ENCODE measurements at places on chromosomes 5 and 9. TPM values are rescaled to one million over a fixed set of nuclear protein-coding genes. Genes with fewer than 3 reads are reported as not detected.

Gene RNF208
- total RNA-seq: 8.9 TPM

Gene DNAJB5
- 10.6 TPM for total RNA-seq

DNA sequence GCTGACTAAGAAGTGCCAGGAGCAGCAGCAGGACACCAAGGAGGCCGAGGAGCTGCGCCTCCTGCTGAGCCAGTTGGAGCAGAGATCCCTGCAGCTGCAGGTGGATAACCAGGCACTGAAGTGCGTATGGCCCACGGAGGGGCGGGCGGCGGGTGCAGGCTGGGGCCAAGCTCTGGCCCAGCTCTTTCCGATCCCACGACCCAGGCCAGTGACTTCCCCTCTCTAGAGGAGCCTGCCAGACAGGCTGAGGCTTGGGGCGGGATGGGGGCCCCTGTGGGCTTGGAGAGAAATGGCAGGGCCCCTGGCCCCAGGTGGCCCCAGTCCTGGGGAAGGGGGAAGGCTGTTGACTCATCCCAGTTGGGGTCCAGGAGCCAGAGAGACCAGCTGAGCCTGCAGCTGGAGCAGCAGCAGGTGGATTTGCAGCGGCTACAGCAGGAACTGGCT is 3.6 kb downstream of the PTRH1 start:
- no peak for DNase-seq

DNA sequence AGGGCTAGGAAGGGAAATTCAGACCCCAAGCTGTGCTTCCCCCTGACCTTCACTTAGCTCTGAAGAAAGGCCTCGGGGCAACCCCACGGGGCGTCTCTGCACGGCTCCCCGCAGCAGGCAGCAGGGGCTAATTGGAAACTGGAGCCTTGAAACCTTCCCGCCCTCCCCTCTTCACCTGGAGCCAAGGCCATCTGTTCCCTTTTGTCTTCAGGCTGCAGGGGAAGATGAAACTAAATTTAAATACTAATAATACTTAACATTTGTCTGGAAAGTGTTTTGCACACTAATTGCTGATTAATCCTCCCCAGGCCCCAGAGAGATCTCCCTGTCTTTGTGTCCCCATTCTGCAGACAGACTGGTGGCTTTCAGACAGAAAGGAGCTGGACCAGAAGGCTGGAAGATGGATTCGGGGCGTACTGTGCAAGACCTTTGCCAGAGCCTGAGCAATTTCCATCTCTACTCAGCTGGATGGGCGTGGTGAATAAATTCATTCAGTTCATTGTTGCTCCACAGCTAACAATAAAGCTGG is 34.1 kb upstream of the CPLX2 start:
- DNase-seq: no peak

DNA sequence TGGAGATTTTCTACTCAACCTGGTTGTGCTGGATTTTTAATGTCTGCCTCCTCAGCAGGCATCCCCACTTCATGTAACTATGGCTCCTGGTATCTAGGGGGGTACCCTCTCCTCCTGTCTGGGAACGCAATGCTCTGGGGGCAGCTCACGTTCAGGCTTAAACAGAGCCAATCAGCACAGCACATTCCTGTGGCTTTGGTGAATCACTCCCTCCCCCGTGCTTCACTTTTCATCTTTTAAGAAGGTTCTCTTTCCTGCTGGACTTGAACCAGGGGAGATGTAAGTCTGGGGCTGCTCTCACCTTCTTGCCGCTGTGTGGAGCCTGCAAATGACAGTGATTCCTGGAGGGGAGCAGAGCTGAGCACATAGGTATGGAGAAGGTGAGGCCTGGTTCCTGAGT is 101.2 kb downstream of the MSX2 start:
- no peak for DNase-seq

GRCh38 chr5:108523360-108523759 is 141.5 kb upstream of the FBXL17 start:
- DNase-seq: no peak
